Uterus (tissue), 4 donors: ENCODE measurements at places on chromosomes 12 and 14. TPM values are rescaled to one million over a fixed set of nuclear protein-coding genes. Genes with fewer than 3 reads are reported as not detected.

RILPL2 gene
- 4.0 TPM for total RNA-seq

DNA sequence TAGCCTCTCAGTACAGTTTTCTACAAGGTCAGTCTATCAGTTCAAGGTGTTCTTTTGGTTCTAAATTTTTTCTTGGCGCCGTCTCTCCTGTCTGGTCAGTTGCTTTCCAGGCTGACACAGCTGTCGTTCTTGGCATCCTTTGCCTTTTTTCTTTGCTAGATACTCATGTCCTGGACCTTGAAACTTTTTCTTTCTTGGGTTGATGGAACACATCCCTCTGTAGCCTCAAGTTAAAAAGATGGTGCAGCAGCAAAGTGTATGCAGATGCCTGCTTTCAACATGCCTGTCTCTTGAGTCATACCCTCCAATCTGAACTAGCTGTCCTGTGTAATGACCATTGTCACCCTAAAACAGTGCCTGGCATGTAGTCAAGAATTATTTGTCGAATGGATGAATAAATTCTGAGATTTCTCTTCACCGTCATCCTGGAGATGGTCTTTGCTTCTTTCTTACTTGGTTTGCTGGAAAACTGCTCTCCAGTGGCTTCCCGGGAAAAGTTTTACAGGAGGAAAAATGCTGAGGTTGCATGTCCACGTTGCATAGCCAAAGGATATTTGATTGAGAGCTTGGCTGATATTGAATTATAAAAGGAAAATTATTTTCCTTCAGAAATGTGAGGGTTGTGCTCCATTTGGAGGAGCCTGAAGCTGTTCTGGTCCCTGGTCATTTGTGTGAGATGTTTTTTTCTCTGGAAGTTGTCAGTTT, 4.6 kb downstream of the NYNRIN start:
- no peak for DNase-seq

- no peak for DNase-seq
Observed at GRCh38 chr12:65984227-65984479, 146.4 kb downstream of the LLPH start.

- no peak for DNase-seq
Observed at GRCh38 chr12:40793471-40793870, 101.2 kb downstream of the CNTN1 start.

VIPAS39 gene
- 7.4 TPM for total RNA-seq

RAD51AP1 gene
- 22.8 TPM for total RNA-seq

- no peak for DNase-seq
Observed at GRCh38 chr12:101655393-101655792, 42.0 kb upstream of the CHPT1 start.

ERP27 gene
- total RNA-seq: 2.6 TPM

ANKRD33 gene
- 0.27 TPM for total RNA-seq

DNA sequence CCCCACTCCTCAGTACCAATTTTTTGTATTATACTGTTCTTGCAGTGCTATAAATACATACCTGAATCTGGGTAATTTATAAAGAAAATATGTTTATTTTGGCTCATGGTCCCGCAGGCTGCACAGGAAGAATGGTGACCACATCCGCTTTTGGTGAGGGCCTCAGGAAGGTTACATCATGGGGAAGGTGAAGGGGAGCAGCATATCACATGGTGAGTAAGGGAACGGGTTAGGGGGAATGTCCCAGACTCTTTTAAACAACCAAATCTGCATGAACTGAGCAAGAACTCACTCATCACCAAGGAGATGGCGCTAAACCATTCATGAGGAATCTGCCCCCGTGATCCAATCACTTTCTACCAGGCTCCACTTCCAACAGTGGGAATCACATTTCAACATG, 40.0 kb downstream of the OSBPL8 start:
- no peak for DNase-seq

SLC4A8 gene
- total RNA-seq: under 0.01 TPM

DNA sequence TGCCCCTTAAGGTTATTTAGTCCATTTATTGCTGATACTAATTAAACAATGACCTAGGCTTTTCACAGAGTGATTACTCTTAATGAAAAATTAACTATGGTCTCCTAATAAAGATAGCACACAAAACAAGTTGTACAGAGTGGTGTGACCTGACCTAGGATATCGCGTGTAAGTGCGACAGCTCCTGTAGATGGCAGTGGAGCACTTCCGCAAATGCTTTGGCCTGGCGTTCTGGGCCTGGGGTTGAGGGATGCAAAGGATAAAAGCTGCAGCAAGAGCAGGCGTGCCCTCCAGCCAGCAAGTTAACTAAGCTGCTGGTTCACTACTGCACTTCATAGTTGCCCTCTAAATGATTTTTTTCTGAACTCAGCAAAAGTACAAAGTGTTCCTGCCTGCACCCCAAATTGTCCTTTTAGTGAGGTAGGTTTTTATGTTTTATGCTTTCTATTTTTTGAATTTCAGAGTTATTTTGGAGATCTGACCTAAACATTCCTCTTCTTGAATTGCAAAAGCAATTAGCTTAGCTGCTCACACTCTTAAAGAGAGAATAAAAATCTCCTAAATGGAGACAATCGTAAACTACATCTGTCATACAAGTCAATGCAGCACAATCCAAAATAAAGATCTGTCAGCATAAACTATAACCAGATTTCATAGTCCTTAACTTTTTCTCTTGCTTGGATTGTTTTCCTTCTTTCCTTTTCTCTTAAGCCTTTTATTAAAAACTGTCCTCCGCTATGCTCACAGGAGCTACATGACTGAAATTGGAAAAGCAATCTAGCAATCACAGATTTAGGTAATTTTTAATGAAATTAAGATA, 379.6 kb downstream of the LRIG3 start:
- DNase-seq: peak; percentile 76

DNA sequence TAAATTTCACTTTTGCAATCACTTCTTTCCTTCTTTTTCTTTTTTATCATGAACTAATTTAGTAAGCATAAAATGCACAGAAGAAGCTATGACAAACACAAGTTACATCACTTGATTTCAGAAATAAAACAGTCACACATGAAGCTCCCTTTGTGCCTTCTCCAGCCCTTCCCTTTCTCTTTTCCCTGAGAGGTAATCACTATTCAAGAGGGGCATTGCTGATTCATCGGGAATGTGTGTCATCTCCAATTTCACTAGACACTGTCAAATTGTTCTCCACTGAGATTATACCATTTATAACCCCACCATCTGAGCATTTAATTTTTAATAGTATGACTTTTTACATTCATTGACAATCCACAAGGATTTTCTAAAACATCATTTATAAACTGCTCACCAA, 91.6 kb upstream of the PTPRQ start:
- DNase-seq: no peak

GRCh38 chr14:102726191-102726949, 50.9 kb upstream of the TRAF3 start:
- DNase-seq: no peak

DNA sequence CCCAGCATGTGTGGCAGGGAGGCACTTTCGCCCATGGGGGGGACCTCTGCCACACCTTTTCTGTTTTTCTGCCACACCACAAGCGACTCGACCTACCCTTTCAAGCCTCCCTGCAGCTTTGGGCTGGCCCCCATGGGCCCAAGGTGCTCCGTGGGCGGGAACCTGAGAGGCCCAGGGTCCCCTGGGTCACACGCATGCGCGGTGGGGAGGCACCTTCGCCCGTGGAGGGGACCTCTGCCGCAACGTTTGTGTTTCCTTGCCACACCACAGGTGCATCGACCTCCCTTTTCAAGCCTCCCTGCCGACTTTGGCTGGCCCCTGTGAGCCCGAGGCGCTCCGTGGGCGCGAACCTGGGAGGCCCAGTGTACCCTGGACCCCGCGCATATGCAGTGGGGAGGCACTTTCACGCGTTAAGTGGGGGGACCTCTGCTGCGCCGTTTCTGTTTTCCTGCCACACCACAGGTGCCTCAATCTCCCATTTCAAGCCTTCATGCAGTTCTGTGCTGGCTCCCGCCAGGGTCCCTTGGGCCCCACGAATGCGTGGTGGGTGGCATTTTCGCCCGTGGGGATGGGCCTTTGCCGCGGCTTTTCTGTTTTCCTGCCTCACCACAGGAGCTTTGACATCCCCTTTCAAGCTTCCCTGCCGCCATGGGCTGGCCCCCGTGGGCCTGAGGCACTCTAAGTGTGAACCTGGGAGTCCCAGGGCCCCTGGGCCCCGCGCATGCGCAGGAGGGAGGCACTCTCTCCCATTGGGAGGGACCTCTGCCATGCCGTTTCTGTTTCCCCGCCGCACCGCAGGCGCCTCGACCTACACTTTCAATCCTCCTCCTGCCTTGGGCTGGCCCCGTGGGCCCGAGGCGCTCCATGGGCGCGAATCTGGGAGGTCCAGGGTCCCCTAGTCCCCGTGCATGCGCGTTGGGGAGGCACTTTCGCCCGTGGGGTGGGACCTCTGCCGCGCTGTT, 332.2 kb downstream of the ALG10 start:
- no peak for DNase-seq

DNA sequence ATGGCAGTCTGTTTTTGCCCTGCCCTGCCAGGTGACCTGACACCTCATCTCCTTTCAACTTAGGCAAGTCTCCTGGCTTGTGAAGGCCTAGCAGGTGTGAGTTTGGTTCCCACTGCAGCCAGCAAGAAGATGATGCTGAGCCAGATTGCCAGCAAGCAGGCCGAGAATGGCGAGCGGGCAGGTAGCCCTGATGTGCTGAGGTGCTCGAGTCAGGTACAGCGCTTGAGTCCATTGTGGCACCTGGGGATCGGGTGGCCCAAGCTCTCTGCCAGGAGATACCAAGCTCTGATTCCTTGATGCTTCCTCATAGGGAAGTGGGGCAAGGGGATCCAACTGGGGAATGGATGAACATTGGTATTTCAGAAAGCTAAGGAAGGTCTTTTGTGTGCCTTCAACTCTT, 4.1 kb upstream of the CSAD start:
- peak; percentile 13 for DNase-seq

DNA sequence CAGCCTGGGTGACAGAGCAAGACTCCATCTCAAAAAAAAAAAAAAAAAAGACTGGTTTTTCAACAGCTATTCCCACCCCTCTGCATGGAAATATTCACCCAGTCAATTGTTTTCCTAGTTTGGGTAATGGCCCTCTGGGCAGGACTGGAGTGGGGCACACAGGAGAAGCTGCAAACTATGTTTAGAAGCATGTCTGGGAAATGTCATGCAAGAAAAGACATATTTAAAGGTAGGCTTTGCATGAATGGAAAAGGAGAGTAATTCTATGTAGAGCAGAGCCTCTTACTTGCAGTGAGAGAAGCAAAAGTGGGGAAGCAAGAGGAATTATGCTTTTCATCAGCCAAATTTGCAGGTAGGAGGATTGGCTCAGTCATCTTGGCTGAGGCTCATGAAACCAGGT, 276.5 kb upstream of the PLEKHG7 start:
- DNase-seq: no peak

DNA sequence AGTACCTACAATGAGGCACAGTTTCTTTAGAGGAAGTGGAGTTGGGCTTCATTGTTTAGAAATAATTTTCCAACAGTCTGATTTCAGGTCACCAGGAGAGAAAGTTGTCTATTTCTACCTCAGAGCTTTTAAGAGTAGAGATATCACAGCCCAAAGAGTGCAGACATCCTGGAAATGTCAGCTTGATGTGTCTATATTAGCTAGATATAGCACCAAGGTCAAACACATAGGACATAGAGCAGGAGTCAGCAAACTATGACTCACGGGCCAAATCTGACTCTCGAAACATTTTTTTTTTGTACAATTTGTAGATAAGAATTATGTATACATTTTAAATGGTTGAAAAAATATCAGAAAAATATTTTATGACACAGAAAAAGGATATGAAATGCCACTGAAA, 53.7 kb downstream of the KCNC2 start:
- no peak for DNase-seq

TAS2R30 gene
- total RNA-seq: 9.4 TPM

GRCh38 chr12:15534874-15535273, 212.6 kb downstream of the PTPRO start:
- DNase-seq: peak; percentile 38

DNA sequence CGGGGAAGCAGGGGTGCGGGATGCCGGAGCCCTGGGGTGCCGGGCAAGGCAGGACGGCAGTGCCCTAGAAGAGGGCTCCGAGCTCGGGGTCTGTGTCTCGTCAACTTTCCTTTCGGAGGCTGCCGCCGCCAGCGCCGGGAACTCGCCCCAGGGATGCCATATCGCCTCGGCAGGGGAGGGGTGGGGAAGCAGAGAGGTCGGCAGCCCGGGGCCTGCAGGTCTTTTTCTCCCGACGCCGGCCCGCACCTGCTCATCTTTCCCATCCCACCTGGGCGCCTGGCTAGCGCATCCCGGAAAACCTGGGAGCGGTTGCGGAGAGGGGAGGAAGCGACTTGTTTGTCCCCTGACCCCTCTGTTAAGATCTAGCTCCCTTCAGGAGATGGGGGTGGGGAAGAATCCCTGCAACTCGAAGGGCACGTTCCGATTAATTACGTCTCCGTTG, 547 bp downstream of the CNTN1 start:
- DNase-seq: no peak

GRCh38 chr14:64831419-64831818, 48.3 kb downstream of the SPTB start:
- DNase-seq: no peak

SERPINA3 gene
- 109 TPM for total RNA-seq

DNA sequence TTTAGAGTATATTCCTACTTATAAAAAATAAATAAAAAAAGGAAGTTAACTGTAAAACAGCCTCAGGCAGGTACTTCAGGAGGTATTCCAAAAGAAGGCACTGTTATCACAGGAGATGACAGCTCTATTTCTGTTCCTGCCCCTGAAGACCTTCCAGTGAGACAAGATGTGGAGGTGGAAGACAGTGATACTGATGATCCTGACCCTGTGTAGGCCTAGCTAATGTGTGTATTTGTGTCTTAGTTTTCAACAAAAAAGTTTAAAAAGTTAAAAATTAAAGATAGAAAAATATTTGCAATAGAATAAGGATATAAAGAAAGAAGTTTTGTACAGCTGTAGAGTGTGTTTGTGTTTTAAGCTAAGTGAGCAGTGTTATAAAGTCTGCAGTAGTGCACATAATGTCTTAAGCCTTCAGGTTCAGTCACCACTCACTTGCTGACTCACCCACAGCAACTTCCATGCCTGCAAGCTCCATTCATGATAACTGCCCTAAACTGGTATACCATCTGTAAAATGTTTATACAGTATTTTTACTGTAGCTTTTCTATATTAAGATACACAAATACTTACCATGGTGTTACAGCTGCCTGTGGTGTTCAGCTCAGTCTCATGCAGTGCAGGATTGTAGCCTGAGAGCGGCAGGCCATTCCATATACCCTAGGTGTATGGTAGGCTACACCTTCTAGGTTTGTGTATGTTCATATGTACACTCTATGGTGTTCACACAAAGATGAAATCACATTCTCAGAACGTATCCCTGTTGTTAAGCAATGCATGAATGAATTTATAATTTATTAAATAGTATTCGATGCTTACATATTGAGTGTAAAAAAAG, 121.1 kb downstream of the ANO6 start:
- DNase-seq: no peak

TMEM121 gene
- total RNA-seq: 9.1 TPM

- DNase-seq: no peak
Observed at GRCh38 chr12:12081836-12082497, 11.2 kb downstream of the BCL2L14 start.
